ENCODE measurements at places on chromosomes 6 and 20.
A peak's percentile ranks its signal among the peaks of the same experiment; 100 is the strongest.

- DNase-seq, result no peak
Observed at GRCh38 chr6:128138694-128139093, 237.8 kb upstream of the THEMIS start.

- no peak for DNase-seq
Observed at GRCh38 chr6:26536571-26537159, 1.5 kb upstream of the HMGN4 start.

DNA sequence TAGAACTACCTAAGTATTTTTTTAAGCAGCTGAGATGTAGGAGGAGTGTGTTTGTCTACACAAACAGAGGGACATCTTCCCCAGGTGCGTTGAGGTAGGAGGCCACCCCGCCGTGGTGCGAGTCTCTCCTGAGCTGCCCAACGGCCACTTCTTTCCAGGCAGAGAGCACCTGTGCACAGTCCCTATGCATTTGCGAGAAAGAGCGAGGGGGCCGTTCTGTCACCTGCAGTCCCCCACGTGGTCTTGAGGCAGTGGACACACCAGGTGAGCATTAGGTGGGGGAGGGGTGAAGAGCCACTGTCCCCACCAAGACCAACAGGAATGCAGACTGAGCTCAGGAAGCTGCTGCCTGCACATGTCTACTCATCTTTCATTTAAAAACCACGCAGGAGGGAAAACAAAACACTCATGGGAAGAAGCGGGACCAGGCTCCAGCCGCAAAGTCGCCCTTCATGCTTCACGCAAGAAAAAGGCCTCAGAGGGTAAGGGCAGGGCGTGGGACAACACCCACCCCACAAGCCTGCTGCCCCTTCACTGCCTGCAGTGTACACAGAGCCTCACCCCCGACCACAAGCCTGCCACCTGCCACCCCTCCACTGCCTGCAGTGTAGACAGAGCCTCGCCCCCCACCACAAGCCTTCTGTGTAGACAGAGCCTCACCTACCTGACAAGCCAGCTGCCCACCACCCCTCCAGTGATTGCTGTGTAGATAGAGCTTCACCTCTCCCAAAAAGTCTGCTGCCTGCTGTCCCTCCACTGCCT, 142.0 kb downstream of the DLL1 start:
- DNase-seq, result no peak

- peak; percentile 88 for DNase-seq
Observed at GRCh38 chr20:33211817-33212424, 5.2 kb upstream of the BPIFA3 start.

DNA sequence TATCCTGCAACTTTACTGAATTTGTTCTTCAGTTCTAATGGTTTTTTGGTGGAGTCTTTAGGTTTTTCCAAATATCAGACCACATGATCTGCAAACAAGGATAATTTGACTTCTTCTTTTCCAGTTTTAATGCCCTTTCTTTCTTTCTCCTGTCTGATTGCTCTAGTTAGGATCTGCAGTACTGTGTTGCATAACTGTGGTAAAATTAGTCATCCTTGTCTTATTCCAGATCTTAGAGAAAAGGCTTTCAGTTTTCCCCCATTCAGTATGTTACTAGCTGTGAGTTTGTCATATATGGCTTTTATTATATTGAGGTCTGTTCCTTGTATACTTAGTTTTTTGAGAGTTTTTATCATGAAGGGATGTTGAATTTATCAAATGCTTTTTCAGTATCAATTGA, 4.3 kb downstream of the MICA start:
- DNase-seq, result no peak

DNA sequence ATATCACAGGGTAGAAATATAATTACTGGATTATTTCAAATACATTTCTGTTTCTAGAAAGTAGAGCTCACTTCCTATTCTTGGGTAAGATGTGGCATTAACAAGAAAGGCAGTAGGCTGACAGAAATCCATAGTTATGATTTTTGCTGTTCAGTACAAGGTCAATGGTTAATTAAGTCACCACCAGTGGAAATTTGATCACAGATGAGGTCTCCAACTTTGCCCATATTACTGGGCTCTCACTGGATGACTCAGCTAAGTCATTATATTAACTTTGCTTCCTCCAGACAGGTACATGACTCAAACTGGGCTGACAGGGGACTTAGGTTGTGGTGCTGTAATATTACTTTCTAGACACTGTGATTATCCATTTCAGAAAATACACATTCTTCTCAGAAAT, 212.4 kb downstream of the GRIK2 start:
- no peak for DNase-seq

- DNase-seq, result no peak
Observed at GRCh38 chr6:101683884-101684283, 290.4 kb downstream of the GRIK2 start.

DNA sequence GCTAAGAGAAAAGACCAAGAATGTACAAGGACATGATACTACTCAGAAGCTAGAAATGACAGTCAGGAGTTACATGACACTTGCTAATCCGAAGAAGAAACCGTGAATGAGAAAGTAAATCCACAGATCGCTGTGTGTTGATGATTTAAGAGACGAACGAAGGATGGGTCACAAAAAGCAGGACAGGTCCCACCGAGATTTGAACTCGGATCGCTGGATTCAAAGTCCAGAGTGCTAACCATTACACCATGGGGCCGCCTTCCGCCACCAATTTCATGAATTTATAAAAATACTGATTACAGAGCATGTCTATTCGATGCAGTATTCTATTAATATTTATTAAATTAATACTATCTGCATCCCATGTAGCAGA, 54.0 kb upstream of the BTN3A2 start:
- DNase-seq, result no peak

DNA sequence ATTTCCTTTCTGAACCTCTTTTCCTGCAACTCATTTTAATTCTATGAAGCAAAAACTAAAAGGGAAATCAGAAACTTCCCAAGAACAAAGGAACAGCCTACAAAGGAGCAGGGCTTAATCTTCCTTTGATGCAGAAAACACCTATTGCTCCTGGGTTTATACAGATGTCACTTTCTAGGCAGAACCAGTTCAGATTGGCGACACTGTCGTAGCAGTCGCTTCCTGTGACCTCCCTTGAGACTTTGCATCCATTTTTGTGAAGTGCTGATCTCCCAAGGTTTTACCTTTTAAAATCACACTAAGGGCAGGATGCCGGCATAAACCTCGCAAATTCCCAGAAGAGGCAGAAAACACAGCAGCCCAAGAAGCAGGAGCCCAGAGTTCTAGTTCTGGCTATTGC, 40.1 kb downstream of the JAG1 start:
- no peak for DNase-seq

- no peak for DNase-seq
Observed at GRCh38 chr6:19734061-19734460, 103.1 kb upstream of the ID4 start.

DNA sequence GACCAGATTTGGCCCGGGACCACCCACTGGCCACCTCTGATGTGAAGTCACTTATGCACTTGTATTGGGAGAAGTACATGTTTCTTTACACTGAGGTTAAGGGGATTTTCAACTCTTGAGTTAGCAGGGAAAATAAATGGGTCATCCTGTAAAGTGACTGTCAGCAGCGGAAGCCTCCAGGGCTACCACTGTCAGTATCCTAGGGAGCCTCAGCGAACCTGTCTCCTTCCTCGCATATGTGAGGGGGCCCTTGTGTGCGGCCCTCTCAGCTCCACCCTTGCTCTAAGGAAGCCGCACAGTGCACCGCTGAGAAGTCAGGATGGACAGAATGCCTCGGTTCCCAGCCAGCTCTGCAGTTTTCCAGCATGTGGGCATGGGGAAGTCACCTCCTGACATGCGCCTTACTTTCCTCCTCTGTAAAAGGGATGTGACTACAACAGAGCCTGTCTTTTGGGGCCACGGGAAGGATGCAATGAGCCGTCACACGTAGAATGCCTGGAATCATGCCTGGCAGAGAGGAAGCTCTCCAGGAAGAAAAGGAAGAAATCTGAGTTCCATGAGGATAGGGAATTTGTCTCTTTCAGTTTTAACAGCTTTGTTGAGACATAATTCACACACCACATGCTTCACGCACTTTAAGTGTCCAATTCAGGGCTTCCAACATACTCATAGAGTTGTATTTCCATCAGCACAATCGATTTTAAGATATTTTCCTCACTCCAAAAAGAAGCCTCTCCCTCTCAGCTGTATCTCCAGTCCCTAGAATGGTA, 115.4 kb downstream of the SYCP2 start:
- DNase-seq, result no peak

DNA sequence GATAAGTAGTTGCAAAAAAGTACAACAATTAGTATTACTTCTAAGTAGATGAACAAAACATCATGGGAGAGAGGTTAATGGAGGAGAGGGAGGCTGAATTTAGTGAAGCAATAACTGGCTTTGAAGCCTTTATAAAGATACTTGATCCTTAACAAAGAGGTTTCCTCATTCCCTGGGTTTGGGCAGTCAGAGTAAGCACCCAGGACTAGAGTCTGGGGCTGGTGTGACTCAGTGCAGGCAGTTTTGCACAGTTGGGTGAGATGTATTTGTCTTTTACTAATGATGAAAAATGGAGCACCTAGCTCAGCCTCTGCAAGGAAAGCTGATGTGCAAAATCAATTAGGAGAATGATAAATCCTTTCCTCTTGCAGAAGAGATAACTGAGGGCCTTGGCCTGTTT, 11.8 kb upstream of the OPN5 start:
- DNase-seq, result no peak

GRCh38 chr6:56040223-56040622, 164.8 kb upstream of the BMP5 start:
- no peak for DNase-seq
